ENCODE measurements at places on chromosomes 3 and 15.
A peak's percentile ranks its signal among the peaks of the same experiment; 100 is the strongest.

DNA sequence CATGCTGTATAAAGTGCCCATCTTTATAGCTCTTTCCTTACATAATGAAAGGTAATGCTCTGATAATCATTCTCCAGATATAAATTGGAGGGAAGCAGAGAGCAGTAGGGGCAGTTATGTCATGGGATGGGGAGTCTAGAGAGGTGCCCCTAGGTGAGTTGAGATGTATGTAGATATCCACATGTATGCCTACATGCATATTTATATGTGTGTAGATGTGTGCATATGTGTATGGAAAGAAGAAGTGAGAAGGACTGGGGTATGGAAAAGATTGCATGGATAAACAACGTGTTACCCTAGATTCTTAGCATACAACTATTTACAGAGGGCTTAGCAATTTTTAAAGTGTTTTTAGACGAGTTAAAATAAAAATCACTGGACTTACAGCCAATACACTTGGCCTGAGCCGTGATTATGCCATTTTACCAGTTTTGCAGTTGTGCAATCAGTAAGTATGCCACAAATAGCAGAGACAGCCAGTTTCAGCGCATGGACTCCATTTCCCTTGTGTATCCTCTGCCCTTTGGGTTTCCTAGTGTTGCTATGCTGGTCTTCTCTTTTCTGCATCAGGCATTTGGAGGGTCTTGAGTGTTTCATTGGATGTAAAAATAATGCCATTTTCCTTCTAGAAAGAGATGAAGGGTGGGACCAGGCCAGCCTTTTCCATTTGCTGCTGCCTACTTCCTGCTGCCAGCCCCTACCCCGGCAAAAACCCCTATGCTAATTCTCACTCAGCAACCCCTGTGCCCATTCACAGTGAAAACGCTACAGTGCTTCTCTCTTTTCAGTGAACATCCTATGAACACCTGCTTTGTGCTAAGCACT, 199.4 kb upstream of the NR2E3 start:
- DNase-seq, result no peak

DNA sequence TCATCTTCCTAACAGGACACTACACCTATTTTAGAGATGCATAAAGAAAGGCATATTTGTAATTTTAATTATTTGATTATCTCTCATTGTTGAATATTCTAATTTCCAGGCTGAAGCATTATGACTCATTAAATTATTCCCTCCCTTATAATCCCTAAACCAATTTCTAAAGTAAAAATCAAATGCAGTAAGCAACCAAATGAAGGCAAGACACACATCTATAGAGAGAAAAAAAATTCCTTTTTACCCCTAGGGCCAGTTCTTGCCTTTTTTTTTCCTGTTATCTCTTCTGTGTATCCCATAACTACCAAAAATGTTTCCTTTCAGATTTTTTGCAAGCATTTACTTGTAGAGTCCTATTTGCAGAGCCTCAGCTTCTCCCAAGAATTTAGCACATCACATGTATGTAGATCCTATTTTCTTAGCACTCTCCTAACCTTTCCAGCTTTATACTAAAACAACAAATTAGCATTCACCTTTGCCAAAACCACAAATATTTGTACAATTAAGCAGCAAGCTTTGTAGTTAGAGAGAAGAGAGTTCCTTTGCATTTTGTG, 177.9 kb downstream of the SATB1 start:
- DNase-seq, result no peak

GRCh38 chr3:159832024-159832423, 156.6 kb upstream of the IL12A start:
- peak; percentile 49 for DNase-seq

DNA sequence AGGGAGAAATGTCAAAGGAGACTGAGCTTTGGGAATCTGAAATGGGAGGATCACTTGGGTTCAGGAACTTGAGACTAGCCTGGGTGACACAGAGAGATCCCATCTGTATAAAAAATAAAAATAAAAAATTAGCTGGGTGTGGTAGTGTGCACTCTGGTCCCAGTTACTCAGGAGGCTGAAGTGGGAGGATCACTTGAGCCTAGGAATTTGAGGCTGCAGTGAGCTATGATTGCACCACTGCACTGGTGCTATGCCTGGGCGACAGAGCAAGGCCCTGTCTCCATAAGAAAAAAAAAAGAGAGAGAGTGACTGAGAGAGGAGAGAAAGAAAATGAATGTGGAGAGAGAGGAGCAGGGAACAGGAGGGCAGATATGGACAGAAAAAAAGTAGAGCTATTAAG, 72.8 kb downstream of the SENP2 start:
- DNase-seq, result no peak

DNA sequence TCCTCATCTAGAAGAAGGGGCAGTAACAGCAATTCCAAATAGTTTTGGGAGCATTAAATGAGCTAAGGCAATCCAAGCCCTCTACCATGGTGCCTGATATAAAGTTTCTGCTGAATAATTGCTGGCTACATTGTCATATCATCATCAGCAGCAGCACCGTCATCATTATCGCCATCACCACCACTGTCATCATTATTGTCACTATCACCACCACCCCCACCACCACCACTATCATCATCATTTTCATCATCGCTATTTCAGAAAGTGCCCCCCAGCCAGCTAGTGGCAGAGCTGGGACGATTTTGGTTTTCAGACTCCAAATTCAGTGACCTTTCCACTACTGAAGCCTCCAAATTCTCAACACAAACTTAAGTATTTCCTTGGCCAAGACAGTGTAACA, 15.0 kb downstream of the XCR1 start:
- no peak for DNase-seq

DNA sequence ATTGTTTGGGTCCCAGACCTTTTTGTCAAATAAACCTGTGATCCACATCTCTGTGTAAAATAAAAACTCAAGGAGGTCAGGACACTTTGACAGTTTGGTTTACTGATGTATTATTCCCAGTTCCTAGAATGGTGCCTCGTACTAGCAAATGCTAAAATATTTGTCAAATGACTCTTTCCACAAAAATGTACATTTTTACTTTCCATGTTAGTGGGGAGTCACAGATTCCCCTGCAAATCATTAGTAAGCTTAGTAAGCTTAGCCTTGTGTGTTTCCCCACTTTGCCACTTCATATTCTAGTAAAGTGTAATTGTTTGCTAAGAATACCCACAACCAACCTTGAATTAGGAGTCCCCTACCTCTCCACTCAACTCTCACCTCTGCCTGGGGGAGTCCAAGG, 2.4 kb upstream of the MAGI1 start:
- no peak for DNase-seq

Measured in CD14-positive monocyte (primary cell).